Stimulated activated CD4-positive, alpha-beta T cell treated with anti-CD3 and anti-CD28 coated beads, Interleukin-15, amount 100 ng/mL, for 1 hour (primary cell): ENCODE measurements at places on chromosomes 1 and 21.

DNA sequence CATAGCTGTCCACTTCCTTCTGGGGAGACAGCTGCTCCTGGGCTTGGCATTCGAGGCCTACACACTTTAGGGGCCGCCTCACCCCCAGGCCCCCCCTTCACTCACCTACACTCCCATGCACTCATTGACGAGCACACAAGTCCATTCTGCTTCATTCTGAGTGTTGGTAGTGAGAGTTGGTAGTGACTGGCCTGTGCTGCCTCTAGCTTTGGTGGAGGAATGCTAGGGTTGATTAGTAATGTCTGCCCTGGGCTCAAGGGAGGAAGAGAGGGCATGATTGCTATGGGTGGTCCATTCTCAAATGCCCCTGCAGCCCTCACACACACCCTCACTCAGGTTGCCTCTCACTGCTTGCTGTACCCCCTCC is 30.4 kb downstream of the TRIM11 start:
- no peak for DNase-seq

- DNase-seq, result no peak
Measured at GRCh38 chr1:67883069-67883468, 49.8 kb upstream of the GNG12 start.

DNA sequence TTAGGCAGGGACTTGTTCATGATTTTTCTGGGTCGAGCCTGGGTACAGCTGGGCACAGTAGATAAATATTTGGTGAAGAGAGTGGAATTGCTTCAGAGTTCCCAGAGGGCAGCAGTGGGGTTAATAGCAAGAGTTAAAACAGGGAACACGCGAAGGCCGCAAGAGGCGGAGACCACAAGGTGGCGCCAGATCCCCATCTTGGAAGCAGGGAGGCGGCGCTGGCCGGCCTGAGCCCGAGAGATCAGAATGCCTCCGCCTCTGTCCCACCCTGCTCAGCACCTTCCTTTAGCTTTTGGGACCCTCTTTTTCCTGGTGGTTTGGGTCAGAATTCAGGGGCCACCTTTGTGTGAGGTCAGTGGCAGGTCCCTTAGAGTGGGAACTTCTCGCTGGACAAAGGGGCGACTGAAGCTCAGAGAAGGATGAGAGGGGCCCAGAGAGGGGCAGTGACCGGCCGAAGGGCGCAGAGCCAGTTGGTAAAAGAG is 6.5 kb upstream of the PADI2 start:
- peak; percentile 65 for DNase-seq

DNA sequence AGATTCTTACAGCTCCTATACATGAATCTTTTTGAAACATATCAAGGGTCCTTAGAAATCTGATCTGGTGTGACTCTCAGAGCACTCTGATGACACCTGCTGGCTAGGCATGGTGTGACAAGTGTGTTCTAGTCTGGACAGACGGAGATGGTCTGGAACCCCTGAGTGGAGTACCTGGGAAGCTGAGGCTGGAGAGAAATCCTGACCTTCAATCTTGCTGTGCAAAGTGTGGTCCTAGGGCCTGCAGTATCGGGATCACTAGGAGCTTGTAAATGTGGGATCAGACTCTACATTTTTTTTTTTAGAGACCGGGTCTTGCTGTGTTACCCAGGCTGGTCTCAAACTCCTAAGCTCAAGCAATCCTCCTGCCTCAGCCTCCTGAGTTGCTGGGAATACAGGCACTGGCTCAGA is 78.6 kb upstream of the SOD1 start:
- DNase-seq, result peak; percentile 72

GRCh38 chr1:71147637-71148360 is 67.0 kb upstream of the ZRANB2 start:
- no peak for DNase-seq

- DNase-seq, result no peak
Measured at GRCh38 chr1:18300376-18300775, 180.4 kb upstream of the KLHDC7A start.

- peak; percentile 20 for DNase-seq
Measured at GRCh38 chr1:65148548-65149350, 746 bp downstream of the AK4 start.

DNA sequence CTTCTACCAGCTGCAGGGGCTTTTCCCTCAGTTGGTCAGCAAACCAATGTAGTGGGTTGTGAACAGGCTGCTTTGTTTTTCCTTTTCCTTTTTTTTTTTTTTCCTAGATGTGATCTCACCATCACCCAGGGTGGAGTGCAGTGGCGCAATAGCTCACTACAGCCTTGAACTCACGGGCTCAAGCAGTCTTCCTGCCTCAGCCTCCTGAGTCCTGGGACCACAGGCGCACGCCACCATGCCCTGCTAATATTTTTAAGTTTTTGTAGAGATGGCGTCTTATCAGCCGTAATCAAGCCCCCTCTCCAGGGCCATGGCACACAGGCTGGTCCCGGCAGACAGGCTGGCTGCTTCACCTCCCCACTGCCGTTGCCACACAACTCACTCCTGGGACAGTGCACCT is 3.4 kb upstream of the TRIM11 start:
- no peak for DNase-seq

DNA sequence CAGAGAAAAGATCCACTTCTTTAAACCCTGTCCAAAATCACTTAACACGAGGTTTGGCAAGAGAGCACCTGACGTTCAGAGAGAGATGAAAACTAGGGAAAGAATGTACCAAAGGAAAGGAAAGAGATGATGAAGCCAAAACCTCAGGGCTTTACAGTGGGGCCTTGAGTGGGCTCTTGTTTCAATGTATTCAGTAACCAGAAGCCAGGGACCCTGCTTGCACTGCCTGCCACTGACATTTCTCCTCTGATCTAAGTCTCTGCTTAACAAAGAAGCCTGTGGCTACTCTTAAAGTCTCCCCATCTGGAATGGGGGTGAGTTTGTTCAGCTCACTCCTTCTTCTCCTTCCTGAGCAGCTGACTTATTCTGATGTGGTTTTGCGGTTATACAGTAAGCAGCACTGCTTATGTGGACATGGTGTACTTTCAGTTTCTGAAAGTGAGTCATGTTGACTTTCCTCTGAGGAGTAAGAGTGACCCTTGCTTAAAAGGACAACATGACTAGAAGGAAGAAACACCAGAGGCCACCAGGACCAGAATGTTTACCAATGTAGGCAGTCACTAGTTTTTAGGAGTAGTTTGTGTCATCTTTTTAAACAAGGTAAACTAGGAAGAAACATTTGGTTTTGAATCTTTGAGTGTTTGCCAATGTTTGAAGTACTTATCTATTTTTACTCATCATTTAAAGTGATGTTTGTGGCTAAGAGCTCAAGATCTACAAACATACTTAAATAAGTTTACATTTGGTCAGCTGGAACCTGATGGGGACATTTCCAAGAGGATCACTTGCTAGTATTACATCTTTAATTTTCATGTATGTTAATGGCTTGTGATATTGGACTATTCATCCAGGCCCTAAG is 87.4 kb downstream of the FASLG start:
- DNase-seq, result no peak

GRCh38 chr1:24972221-24972914 is 42.3 kb upstream of the RUNX3 start:
- no peak for DNase-seq

DNA sequence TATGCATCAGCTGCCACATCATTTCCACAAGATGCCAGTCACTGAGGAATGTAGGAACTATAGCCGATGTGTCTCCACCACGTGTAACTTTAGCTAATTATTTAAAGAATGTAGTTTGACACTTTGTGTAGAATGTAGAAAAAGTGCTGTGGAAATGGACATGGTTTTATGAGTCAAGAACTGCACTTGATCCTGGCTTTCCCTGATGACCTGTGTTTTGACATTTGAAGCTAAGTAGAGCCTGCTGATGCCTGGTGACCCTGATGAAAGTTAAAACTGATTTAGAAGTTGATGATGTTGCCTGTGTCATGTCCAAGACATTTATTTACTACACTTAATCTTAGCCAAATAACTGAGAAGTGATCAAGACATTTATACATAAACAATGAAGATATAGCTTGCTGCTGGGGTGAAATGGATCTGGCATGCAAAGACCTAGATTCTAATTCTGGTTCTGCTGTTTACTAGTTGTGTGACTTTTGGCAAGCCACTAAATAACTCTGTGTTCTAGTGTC is 4.4 kb upstream of the OSBPL9 start:
- DNase-seq, result no peak

GRCh38 chr1:1421147-1421906 is at the start of gene ANKRD65:
Gene ANKRD65, minus strand, starts transcription at chr1:1421276. Its CDS starts 271 bp downstream, at chr1:1421005.
- DNase-seq, result no peak

- DNase-seq, result no peak
Measured at GRCh38 chr21:20215959-20216358, 782.2 kb upstream of the NCAM2 start.

DNA sequence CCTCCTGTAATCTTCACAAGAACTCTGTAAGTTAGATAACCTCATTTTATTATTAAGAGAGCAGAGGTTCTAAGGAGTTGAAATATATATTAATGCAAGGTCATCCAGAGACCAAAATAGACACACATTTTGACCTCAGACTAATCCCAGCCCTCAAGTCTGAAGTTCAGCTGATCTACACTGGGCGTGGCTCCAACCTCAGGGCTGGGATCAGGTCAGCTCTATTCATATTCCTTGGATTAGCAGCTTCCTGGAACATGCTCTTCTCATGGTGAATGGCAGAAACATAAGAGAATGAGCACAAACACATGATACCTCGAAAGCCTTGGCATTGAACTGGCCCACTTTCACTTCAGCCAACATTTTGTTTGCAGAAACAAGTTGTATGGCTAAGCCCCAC is 200.8 kb upstream of the ST6GALNAC5 start:
- no peak for DNase-seq

- DNase-seq, result no peak
Measured at GRCh38 chr1:214187121-214187900, 93.6 kb upstream of the SMYD2 start.

DNA sequence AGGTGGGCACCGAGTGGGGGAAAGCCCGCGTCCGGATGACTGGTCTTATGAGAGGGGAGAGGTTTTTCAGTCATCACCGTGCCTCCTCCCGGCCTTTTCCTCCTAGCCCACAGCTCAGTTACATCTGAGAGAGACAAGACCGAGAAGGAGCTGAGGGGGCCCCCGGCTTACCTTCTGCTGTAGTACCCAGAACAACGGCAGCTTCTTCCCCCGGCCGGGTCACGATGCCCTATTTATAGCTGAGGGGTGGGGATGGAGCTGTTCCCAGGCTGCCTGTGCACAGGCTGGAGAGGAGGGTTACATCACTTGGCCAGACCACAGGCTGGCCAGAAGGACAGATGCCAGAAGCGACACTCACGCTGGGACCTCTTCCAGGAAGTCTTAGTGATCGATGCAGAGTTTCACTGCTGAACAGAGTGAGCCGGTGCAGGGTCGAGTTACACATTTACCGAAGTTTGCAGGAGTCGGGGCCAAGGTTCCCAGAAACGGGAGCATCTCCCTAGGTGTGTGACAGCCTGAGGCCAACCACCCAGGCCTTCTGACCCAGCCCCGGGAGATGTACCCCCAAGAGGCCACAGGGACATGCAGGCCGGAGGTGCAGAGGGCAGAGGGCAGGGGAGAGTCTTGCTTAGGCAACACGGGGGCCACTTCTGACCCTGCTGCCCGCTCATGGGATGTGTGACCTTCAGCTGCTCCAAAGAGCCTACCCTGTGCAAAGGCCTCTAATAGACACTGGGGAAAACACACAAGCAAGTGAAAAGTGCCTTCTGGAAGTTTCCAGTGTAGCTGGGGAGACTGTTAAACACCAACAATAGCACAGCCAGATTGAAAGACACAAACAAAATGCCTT is at the start of gene AGT:
TSS of gene AGT (minus strand) at position 208 of the 850 bp plus-strand sequence. CDS start 3,299 bp downstream, outside the sequence.
- DNase-seq, result no peak

DNA sequence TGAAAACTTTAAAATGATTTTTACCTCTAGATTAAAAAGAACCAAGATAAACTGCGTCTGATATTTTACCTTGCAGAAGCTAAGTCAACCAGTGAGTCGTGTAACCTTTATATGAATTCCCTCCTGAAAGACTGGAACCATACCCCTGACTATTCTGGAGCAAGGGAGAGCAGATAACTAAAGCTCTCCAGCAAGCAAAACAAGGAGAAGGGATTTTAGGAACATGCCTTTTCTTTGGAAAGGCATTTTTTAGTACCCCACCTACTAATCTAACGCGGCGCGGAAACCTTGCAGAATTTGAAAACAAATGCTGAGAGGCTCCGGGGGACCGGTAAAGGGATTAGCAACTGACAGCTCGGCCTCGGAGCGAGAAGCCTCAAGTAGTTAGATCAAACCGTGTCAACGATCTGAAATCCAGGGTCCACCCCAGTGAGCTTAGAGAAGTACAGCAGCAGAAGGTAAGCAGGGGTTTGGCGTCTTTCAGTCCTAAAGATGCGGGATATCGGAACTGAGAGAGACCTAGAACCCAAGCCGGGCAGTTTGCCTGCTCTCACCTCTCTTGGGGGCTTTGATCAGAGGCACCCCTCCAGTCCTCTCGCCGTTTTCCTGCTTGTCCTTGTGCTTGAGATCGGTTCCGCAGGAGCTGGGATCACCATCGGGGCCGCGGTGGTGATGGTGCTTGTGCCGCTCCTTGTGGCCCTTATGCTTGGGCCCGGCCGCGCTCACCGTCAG is 954 bp downstream of the RSBN1 start:
- peak; percentile 32 for DNase-seq

DNA sequence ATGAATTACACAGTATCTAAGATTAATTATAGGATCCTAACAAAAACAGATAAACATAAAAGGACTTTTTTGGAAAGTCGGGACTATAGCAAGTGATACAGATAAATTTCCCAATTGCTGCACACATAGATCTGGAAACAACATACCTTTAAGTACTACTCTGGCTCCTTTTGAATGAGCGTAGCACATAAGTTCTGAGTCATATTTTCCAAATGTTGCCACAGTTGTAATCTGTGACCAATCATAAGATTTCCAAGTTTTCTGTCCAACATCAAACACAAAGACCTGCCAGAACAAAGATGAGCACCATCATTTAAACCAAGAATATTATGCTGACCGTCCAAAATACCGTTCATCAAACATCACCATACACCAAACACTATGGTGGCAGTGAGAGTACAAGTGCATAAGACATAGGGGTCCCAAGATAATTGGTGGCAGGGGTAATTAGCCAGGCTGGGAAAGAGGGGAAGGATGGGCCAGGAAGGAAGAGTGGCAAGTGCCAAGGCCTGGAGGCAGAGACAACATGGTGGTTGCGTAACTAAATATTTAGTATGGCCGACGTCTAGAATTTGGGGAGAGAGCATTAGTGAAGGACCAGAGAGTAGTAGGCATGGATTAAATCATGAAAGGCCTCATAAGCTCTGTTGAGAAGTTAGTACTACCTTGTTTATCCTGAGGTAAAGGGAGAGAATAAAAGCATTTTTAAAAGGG is 3.6 kb downstream of the CTBS start:
- no peak for DNase-seq

- no peak for DNase-seq
Measured at GRCh38 chr1:198463709-198464108, 76.8 kb downstream of the ATP6V1G3 start.

- DNase-seq, result no peak
Measured at GRCh38 chr1:64006276-64007051, 197.0 kb upstream of the UBE2U start.

DNA sequence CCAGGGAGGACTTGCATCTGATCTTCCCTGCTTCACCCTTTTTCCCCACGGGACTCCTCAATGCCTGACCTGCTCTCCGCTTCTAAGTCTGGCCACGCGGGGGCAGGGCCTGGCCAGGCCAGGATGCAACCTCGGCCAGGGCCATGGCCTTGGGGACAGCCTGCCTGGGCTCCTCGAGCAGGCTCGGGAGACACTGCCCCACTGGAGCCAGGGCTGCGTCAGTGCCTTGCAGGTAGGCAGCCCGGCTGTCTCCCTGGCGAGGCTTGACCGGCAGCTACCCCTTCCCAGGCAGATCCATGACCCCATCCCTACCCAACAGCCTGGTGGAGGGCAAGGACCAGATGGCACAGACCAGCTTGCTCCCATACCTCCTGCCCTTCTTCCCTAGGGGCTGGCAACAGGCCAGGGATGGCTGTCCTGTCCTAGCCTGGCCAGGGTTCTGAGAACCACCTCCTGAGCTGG is 2.7 kb upstream of the PRDM16 start:
- DNase-seq, result no peak

GRCh38 chr1:8133190-8133589 is 107.1 kb upstream of the ERRFI1 start:
- DNase-seq, result no peak
